CD4-positive, alpha-beta T cell (primary cell): ENCODE measurements at places on chromosomes 2 and 18.

- no peak for DNase-seq
Observed at GRCh38 chr2:145287736-145288135, 767.8 kb upstream of the ZEB2 start.

DNA sequence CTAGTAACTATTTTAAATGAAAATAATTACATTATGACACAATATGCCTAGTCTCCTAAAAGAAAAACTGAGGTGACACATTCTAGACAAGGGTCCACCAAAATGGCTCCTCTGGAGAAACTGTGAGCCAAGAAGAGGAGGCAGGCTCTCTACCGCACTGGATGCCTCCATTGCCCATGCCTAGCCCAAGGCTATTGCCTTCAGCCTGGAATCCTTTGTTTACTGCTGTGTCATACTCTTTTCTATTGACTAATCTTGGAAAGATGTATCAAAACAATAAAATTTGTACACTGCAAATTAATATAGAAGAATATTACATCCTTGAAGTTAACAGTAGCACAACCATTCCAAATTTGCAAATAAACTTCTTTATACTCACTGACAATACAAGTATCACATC lies 167.1 kb downstream of the RAB3GAP1 start:
- DNase-seq = no peak

GRCh38 chr2:203565076-203565475 lies 30.0 kb upstream of the RAPH1 start:
- no peak for DNase-seq

GRCh38 chr2:84969511-84970209 lies 1.3 kb upstream of the KCMF1 start:
- peak; percentile 22 for DNase-seq

- DNase-seq = no peak
Observed at GRCh38 chr2:99988599-99988998, 153.8 kb downstream of the AFF3 start.

- DNase-seq = no peak
Observed at GRCh38 chr18:36441426-36442240, 144.1 kb downstream of the FHOD3 start.

DNA sequence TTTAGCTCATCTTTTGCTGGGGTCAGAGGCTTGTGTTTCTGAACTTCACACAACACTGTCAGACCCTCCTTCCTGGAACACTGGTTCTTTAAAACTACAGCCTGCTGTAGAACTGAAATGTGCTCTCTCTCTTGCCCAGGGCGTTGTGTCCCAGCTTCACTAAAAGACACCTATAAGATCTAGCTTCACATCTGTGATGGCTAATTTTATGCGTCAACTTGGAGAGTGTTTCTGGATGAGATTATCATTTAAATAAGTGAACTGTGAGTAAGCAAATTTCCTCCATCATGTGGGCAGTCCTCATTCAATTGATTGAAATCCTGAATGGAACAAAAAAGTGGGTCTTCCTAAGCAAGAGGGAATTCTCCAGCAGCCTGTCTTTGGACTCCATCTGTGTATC lies 140.3 kb downstream of the OSR1 start:
- no peak for DNase-seq

- no peak for DNase-seq
Observed at GRCh38 chr18:8045884-8046281, 478.8 kb downstream of the PTPRM start.

DNA sequence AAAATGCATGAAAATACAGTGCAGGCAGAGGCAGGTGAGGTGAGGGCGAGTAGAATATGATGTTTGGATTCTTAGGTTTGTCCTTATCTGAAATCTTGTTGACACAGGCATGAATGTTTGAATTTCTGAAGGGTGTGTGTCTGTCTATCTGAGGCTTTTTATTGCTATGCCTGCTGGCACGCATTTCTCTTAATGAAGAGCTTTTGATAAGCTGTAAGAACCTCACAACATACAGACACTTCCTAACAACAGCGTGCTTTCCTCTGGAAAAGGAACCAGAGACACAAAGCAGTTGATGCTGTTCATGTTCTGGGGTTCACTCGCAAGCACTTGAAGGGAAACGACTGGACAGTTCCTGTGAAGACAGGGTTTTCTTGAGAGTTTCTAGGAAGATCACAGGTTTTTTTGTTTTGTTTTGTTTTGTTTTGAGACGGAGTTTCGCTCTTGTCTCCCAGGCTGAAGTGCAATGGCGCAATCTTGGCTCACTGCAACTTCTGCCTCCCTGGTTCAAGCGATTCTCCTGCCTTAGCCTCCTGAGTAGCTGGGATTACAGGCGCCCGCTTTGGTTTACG lies 33.3 kb upstream of the CABLES1 start:
- DNase-seq = no peak

DNA sequence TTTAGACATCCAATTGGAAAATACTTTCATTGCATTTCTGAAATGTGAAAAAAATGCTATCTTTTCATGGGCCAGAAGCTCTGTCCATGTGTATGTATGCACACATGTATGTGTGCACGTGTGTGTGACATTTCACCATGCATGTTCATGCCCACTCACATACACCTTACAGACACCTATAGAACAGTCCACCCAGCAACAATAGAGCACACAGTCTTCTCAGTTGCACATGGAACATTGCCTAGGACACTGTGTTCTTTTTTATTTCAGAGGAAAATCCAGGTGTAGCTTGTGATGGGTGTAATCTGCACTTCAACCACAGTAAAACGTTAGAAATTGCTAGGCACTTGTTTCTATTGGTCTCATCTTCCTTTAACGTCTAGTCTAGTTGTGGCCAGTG lies 114.8 kb upstream of the RGPD4 start:
- DNase-seq = no peak

GRCh38 chr2:88561646-88562388 lies 65.4 kb downstream of the EIF2AK3 start:
- DNase-seq = no peak

- DNase-seq = no peak
Observed at GRCh38 chr2:197264332-197264731, 46.2 kb downstream of the ANKRD44 start.

GRCh38 chr2:61620244-61621159 lies 82.3 kb upstream of the XPO1 start:
- DNase-seq = no peak

- DNase-seq = no peak
Observed at GRCh38 chr2:65374999-65375398, 57.4 kb downstream of the SPRED2 start.

- DNase-seq = no peak
Observed at GRCh38 chr2:61288070-61288841, 126.3 kb downstream of the C2orf74 start.

GRCh38 chr2:189115126-189115525 lies 64.4 kb downstream of the COL5A2 start:
- DNase-seq = no peak

GRCh38 chr2:120348134-120348736 lies 2.3 kb downstream of the INHBB start:
- no peak for DNase-seq

- no peak for DNase-seq
Observed at GRCh38 chr2:149587950-149588487, 444 bp upstream of the MMADHC start.

DNA sequence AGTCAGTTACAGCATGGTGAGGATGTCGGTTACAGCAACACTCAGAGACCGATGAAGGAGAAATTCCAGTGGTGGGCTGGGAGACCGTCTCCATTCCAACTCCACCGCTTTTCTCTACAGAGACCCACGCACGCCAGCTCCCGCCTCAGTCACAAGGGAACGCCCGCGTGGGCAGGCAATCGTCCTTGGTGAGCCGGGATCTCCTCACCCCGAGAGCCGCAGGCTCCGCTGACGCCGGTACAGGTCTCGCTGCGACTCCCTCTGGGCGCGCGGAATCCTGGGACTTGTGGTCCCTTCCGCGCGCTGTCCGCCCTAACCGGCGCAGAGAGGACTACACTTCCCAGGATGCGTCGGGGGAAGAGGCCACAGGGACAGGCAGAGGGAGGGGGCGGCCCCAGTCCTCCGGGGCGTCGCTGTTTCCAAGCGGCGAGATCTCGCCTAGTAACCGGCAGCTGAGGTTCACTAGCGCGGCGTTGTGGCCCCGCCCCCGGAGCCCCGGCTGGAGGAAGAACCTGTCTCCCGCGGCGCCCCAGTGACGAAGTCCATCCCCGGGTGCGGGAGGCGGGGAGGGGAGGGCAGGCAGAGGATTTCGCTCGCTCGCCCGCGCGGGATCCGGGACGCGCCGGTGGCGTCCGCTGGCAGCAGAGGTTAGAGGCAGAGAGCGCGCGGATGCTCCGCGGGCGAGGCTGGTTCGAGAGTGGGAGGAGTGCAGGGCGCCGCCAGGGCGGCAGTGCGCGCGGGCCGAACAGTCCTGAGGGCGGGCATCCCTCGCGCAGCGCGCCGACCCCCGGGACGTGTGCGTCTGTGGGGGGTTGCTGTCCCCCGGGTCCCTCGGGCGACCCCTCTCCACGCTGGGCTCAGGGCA lies at the start of gene EML6:
Gene EML6, plus strand, starts transcription at position 532 of the 865 bp plus-strand sequence. CDS start 1,400 bp downstream, outside the sequence.
- DNase-seq = peak; percentile 96

DNA sequence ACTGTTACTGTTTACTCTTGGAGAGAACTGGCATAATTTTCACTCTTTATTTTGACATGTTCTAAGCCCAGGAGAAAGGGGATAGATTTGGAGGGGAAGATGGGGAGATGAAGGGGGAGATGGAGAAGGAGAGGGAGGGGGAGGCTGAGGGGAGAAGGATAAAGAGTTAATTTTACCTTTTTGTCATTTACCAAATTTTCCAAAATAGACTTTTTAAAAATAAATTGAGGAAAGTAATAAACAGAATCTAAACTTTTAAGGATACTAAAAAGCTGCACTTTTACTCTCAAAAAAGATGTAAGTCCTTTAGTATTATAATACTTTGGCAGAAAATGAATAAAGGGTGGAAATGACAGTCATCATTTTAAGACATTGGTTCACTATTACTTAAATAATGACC lies 12.3 kb downstream of the MMADHC start:
- DNase-seq = no peak

DNA sequence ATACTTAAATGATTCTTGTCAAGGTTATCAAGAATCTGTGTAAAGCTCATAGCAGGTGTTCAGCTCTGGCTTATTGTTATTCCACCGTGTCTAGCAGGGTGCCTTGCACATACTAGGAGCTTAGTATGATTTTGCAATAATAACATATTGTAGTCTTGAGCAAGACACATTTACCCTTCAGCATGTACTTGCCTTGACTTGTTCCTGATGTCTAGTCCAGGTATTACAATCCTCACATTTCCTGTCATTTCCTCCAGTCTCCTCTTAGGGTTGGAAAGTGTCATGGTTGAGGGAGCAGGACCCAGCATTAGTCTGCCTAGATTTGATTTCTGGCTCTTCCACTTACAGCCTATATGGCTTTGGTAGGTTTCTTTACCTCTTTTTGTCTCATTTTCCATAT lies 246.1 kb downstream of the RAD51AP2 start:
- no peak for DNase-seq

DNA sequence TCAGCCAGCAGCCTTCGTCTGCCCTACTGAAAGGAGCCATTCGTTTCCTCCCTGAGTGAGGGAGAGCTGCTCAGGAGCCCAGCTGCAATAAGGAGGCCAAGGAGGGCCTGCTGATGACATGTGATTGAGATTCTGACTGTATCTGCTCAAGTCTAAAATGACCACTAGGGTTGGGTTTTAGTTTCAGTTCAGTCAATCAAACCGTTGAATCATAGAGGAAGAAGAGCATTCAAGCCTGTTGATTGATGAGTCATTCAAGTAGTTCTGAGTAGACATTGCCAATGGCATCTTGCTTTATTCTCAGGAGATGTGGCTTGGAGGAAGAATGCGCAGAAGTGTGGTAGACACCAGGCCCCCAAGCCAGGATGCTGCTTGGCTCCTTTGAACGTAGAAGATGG lies 19.9 kb upstream of the BCL2L11 start:
- DNase-seq = peak; percentile 30

DNA sequence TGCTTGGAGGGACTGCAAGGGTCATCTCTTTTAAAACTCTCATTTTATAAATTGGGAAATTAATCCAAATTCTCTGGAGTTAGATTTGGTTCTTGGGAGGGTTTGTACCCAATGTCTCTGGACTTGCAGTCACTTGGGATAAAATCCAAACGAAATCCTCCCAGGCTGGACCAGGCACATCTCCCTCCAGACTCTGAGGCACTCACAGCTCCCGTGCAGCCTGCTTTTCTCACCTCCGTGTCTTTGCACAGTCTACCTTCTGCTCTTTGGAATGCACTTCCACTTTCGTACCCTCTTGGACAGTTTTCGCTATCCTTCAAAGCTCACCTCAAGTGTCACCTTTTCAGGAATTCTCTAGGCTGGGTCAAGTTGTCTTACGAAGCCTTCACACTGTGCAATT lies 166.3 kb downstream of the MYCN start:
- no peak for DNase-seq

GRCh38 chr18:57148263-57148662 lies 1.4 kb downstream of the BOD1L2 start:
- DNase-seq = no peak

- no peak for DNase-seq
Observed at GRCh38 chr2:46056541-46056940, 240.7 kb upstream of the EPAS1 start.

DNA sequence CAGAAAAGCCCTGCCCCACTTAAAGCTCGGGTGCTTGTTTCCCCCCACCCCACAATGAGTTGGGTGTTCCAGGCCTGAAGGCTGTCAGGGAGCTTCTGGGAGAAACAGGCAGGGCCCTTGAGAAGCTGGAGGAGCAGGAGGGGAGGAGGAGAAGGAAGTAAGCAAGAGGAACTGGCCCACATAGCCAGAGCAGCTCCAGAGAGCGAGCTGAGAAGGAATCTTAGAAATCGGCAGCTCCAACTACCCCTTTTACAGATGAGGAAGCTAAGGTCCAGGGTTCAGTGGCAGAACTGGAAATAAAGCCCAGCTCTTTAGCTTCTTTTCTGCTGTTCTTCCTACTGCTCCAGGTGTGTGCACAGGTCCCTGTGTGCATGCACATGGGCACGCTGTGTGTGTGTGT lies 12.7 kb upstream of the KCNK3 start:
- DNase-seq = no peak

DNA sequence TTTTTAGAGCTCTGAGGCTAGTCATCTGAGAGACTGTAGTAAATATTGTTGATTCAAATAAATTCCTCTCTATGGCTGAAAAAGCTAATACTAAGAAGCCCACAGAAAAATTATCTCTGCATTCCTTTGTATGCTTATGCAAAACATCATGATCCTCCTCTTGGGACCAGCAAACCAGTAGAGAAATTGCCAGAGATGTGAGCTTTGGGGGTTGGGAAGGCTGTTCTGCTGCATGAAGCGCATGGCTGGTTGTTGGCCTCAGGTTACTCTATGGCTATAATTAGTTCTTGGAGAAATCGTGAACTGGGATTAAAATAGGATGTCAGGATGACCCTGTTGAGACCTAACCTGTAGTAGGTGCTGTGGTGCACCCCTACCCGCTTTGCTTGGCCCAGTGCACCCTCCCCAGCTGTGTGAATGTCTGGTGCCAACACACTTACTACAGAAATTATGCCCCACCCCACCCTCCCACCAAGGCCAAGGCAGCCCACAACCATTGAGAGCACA lies 35.5 kb upstream of the C1D start:
- DNase-seq = no peak

GRCh38 chr2:105323111-105323510 lies 6.4 kb downstream of the TGFBRAP1 start:
- no peak for DNase-seq
